ENCODE measurements at places on chromosomes 12 and 14.

DNA sequence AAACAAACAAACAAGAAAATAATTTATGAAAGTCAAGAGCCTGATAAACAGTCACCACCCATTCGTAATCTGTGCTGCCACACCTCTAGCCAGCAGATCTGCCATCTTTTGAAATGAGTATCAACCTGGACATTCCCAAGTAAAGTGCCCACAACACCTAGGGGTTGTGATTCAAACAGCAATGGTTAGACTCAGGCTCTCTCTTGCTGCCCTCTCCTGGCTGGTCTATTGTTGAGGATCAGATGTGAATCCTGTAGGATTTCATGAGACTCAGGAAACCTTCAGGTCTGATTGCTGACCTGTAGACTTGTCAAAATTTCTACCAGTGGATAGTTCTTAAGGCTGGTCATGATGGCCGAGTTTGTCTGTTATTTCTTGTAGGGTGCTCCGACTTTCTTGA is 26.8 kb downstream of the DGLUCY start:
- no peak for DNase-seq

- DNase-seq = no peak
These were observed 151.1 kb downstream of the CALM1 start for GRCh38 chr14:90547968-90548367.

GRCh38 chr12:86134561-86134960 is 121.6 kb downstream of the MGAT4C start:
- DNase-seq = no peak

- DNase-seq = no peak
These were observed 58.1 kb downstream of the PLEKHG3 start for GRCh38 chr14:64762044-64763034.

DNA sequence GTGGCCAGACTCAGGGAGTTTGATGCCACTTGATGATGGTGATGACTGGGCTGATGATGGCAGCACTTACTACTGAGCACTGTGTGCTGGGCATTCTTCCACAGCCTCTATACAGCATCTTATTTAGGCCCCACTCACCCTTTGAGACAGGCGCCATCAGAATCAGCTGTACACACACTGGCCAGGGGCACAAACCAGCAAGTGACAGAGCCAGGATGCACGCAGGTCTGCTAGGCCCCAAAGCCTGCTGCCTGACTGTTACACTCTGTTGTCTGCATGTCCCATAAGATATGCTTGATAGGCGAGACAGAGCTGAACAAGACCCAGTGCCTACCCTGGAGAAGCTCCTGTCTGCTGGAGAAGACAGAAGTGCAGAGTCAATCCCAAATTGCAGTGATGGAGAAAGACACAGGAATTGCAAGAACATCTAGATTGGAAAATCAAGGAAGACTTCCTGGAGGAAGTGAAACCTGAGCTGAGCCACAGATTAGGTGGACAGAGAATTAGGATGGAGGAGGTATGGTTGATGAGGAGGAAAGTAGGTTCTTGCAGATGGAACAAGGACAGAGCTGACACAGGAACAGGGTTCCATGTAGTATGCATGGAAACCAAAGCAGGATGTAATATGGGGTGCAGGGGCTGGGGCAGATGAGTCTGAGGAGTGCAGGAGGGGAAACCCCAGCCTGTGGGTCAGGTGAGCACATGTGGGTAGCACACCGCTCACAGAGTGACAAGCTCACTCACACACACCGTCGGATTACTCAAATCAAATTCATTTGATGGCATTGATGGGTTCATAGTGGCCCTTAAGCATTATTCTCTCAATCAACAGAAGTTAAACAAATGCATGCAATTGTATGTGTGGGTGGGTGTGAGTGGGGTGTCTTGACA is 117.3 kb downstream of the BEGAIN start:
- no peak for DNase-seq

DNA sequence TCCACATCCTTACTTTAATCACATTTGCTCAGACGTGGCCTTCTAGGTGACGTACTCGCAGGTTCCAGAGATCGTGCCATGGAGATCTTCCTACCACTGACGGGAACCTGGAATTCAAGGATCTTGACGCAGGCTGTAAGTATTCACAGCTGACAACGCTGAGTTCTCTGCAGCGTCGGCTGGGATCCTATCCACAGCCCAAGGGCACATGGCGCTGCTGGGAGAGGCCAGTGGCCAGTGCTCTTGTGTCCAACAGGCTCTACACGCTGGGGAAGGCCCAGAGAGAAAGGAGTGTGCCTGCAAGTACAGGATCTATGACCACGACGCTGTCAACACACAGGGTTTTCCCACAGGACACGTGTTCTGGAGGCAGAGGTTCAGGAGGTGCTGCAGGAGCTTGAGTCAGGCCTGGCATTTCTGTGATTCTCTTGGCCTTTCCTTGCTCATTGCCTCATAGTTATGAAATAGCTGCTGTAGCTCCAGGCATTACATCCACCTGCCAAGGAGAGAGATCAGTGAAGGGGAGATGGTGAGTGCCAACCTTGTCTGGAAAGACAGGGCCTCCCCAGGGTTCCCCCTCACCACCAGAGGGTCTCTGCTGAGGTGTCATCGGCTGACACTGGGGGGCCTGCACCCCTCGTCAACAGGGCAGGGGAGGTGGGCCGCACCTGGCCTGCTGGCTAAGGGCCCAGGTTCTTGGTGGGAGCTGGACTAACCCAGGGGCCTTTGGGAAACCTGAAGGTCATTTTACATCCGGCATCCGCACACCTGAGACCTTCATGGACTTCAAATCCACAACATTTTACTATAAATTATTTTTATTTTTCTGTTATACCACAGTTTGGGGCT is 21.3 kb downstream of the LRCOL1 start:
- DNase-seq = no peak

DNA sequence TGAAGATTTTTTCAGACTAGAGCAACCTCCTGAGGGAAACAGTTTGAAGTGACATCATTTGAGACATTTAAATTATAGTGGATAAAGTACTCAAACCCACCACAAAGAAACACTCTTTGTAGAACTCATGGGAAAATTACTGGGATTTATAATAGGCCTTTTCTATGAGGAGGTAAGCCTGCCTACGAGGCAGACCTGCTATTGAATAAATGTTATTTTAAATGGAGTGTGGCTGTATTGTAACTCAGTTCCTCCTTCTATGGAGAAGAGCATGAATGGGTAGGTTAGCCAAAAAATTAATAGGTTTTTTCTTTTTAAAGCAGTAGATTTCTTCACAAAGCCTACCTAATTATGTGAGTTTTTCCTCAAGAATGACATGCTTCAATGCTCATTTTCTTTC is 63.7 kb upstream of the PLEKHA5 start:
- DNase-seq = no peak

GRCh38 chr14:35964697-35965286 is 138.7 kb downstream of the BRMS1L start:
- DNase-seq = no peak

DNA sequence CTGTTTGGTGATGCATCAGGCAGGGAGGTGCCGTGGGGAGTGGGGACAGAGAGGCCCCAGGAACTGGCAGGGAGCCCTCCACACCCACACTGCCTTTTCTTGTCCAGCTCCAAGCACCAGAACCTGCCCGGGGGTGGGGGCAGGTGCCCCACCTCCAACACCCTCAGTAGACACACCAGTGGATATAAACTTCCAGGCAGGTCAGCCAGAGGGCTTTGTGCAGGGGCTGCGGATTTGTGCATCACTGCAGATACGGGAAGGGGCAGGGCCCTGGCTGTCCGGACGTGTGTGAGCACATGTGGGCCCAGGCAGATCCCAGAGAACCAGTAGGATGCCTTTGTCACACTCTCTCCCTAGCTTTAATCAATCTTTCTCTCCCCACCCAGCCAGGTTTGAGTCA is 1.3 kb upstream of the TGM1 start:
- DNase-seq = no peak

- no peak for DNase-seq
These were observed 15.0 kb downstream of the SRP54 start for GRCh38 chr14:34997762-34998161.

- no peak for DNase-seq
These were observed 117.2 kb upstream of the SCAF11 start for GRCh38 chr12:46107591-46107990.

DNA sequence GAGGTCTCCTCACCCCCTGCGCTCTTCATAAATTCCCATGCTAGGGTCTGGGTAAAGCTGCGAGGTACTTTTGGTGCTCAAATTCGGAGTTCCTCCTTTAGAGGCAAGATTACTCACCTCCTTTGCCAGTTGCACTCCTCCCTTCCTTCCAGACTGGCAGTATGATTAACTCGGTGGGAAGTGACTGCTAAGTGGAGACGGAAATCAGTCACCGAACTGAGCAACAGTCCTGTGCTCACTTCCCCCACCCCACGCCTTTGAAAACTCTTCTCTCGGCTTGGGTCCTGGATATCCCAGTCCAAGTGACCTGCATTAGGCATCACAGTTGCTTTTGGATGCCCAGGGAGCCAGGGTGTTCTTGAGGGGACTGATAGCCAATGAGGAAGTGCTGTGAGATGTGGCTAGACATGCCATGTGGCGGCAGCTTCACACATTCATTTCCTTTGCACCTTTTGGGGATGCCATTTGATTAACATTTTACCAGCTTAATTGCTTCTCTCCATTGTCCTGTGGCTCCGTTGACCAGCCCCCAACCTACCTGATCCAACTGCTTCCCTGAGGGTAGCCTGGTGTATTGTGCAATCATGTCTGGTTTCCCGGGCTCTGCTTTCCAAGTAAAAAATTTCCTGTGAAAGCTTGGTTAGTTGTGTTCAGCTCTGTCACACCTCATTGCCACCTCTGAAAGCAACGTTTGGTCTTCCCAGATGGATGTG is 840 bp downstream of the PNP start:
- DNase-seq = no peak

- DNase-seq = no peak
These were observed 94.9 kb downstream of the DAAM1 start for GRCh38 chr14:59283361-59283760.

GRCh38 chr14:100643426-100643825 is 56.2 kb upstream of the BEGAIN start:
- DNase-seq = no peak

DNA sequence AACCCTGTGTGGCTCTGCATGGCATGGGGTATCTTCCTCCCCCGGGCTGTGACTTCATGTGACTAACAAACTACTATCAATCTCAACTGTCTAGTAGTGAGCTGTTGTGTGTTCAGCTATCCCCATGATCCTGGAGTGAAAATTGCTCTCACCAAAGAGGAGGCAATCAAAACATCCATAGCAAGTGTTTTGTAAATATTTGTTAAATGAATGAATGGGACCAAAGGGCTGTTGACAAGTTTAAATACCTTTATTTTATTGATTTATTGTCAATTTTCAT is 138.1 kb upstream of the CPM start:
- no peak for DNase-seq

- DNase-seq = no peak
These were observed 283.3 kb upstream of the PWP1 start for GRCh38 chr12:107402041-107403022.

GRCh38 chr14:68245146-68246073 is 425.8 kb downstream of the RAD51B start:
- DNase-seq = no peak

- DNase-seq = no peak
These were observed 58.3 kb upstream of the ISM2 start for GRCh38 chr14:77556946-77557345.

DNA sequence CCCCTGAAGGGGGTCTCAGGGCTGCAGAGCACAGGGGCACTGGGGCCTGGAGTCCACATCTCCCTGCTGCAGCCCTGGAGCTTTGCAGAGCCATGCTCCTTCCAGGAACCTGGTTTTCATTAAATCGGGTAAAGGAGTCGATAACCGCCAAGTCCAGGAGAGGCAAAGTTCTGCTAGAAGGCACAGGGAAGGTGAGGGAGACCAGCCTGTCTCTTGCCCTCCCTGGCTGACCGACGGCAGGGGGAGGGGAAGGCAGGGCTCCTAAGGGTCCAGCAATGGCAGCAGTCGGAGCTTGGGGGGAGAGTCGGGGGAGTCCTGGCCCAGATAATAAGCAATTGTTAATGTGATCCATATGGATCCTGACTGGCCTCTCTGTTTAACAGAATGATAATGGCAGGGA is 3.0 kb downstream of the FIGNL2 start:
- DNase-seq = no peak

DNA sequence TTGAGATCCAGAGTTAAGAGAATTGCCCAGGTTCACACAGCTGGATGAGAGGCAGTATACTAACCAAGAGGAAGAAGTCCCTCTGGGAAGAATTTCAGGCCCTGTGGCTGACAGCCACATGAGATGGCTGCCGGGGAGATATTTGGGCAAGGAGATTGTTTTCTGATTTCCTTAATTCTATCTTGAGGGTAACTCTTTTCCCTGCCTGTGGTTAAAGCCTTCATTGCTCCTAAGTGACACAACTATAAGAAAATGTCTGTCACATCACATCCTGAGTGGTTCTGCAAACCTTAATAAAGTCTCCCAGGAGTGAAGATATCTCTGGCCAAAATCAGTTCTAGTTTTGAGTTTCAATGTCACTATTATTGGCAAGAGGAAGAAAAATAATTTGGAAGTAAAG is 9.6 kb downstream of the ARHGDIB start:
- no peak for DNase-seq

- no peak for DNase-seq
These were observed 55.6 kb upstream of the PTHLH start for GRCh38 chr12:28027947-28028724.

- DNase-seq = no peak
These were observed 109.1 kb downstream of the C12orf50 start for GRCh38 chr12:87920139-87920538.

DNA sequence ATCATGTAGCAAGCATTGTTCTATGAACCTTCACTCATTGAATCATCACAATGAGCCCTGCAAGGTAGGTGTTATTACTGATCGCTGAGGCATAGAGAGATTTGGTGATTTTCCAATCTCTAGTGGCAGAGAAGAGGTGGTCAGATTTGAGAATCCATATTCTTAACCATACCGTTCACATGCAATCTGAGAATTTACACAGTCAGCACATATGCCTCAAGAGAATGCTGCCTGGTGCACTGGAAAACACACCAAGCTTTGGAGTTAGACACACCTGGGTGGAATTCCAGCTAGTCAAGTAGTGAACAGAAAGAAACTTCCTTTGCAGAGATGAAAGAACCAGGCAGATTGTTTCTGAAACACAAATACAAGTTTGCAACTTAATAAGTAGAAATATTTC is 94.1 kb downstream of the LGR5 start:
- no peak for DNase-seq

- DNase-seq = no peak
These were observed 57.0 kb upstream of the PNMA1 start for GRCh38 chr14:73770977-73771847.

- no peak for DNase-seq
These were observed 80.2 kb upstream of the GPHB5 start for GRCh38 chr14:63398952-63399351.

Data from vagina (tissue), 2 donors.